ENCODE measurements at places on chromosomes 3 and 15.

GRCh38 chr15:88605189-88606069 lies 15.7 kb upstream of the AEN start:
- H3K27me3 ChIP-seq, result peaks cover 21% of the 10 kb centered on the region
- no peak overlapping the region for H3K27ac ChIP-seq

DNA sequence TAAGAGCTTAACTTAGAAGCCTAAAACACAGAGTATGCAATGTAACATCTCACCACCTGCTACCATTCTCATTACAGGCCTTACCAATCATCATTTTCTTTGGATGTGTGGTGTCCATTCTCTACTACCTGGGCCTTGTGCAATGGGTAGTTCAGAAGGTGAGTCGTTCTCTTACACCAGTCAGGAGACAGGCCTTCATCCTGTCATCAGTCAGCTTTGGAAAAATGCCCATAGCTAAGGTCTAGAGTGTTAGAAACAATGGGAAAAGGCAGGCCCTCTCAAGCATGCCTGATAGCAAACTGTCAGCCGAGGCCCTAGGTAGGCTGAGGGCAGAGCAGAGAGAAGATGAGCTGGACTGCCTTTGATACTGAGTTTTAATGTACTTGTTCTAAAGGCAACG lies 13.5 kb downstream of the SLC28A2 start:
- DNase-seq, result no peak
- no peak overlapping the region for H3K4me3 ChIP-seq
- H3K27me3 ChIP-seq, result no peaks in the 10 kb centered on the region
- H3K36me3 ChIP-seq, result no peaks in the 10 kb centered on the region

- H3K4me3 ChIP-seq, result no peak overlapping the region
- H3K36me3 ChIP-seq, result peaks cover 13% of the 10 kb centered on the region
- H3K27me3 ChIP-seq, result no peaks in the 10 kb centered on the region
- no peak for DNase-seq
- H3K27ac ChIP-seq, result no peak overlapping the region
Observed at GRCh38 chr3:45604596-45604995, 10.0 kb downstream of the LIMD1 start.

GRCh38 chr3:122021811-122022401 lies at the start of gene ILDR1:
ILDR1 (minus strand) TSS chr3:122022247; CDS start chr3:122022077, 170 bp downstream.
- H3K36me3 ChIP-seq, result no peaks in the 10 kb centered on the region
- H3K4me3 ChIP-seq, result no peak within 1 kb of the TSS
- H3K27ac ChIP-seq, result no peak within 1 kb of the TSS

DNA sequence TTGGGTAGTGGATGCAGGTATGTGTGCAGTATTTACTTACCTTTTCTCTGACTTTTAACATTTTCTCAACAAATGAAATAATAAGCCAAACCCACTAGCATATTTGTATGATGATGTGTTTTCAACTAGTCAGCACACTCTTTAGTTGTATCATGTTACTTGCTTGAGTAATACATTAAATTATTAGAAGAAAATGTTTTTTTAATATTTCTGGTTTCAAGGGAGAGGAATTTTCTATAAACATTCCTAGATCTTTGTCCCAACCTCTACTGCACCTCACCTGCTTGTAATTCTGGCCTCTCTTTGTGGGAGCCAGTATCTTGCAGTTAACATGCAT lies 161.8 kb upstream of the CBLB start:
- no peak for DNase-seq
- peaks cover 18% of the 10 kb centered on the region for H3K4me1 ChIP-seq
- peaks cover 2% of the 10 kb centered on the region for H3K27me3 ChIP-seq
- H3K27ac ChIP-seq, result no peak overlapping the region

DNA sequence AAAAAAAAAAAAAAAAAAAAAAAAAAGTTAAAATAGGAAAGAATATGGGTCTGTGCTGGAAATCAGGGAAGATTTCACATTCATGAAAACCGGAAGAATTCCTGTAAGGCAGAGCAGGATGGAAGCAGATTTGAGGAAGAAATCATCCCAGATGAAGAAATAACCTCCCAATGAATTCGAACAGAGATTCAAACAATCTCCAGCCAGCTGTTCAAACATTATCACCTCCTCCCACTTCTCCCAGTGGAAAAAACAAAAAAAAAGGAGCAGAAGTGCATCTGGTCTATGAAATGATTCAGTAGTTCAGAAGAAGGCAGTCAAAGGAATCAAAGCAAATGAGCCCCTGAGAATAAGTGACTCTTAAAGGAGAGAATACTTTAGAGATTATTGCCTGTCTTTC lies 33.1 kb downstream of the CP start:
- H3K4me3 ChIP-seq, result no peak overlapping the region
- DNase-seq, result no peak
- no peaks in the 10 kb centered on the region for H3K27me3 ChIP-seq
- H3K36me3 ChIP-seq, result no peaks in the 10 kb centered on the region
- H3K27ac ChIP-seq, result no peak overlapping the region
- H3K4me1 ChIP-seq, result no peaks in the 10 kb centered on the region

DNA sequence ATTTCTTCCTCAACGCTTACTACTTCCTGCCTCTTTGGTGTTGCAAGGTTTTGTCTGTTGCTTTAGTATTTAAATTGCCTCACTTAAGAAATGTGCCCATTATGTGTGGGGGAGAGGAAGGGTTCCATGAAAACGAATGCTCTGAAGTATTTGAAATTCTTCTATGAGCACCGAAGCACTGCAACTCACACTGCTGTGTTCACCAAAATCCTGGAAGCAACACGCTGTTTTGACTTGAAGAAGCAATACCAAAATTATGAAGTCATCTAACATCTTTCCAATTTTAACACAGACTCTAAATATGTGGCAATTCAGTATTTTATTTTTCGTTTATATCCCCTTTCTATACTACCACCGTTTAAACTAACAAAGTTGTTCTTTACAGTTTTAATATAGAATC lies 101.5 kb downstream of the RBMS3 start:
- no peaks in the 10 kb centered on the region for H3K4me1 ChIP-seq
- no peak overlapping the region for H3K4me3 ChIP-seq
- no peak overlapping the region for H3K27ac ChIP-seq
- no peak for DNase-seq

GRCh38 chr15:64930778-64931371 lies 19.2 kb downstream of the ANKDD1A start:
- H3K4me3 ChIP-seq, result no peak overlapping the region
- H3K27me3 ChIP-seq, result no peaks in the 10 kb centered on the region
- no peak overlapping the region for H3K27ac ChIP-seq
- peaks cover 10% of the 10 kb centered on the region for H3K4me1 ChIP-seq
- peaks cover 15% of the 10 kb centered on the region for H3K36me3 ChIP-seq
- DNase-seq, result no peak

- no peak for DNase-seq
- no peak overlapping the region for H3K4me3 ChIP-seq
- H3K27ac ChIP-seq, result no peak overlapping the region
- peaks cover 2% of the 10 kb centered on the region for H3K27me3 ChIP-seq
- H3K4me1 ChIP-seq, result no peaks in the 10 kb centered on the region
Observed at GRCh38 chr3:131324923-131325322, 56.7 kb upstream of the NUDT16 start.

DNA sequence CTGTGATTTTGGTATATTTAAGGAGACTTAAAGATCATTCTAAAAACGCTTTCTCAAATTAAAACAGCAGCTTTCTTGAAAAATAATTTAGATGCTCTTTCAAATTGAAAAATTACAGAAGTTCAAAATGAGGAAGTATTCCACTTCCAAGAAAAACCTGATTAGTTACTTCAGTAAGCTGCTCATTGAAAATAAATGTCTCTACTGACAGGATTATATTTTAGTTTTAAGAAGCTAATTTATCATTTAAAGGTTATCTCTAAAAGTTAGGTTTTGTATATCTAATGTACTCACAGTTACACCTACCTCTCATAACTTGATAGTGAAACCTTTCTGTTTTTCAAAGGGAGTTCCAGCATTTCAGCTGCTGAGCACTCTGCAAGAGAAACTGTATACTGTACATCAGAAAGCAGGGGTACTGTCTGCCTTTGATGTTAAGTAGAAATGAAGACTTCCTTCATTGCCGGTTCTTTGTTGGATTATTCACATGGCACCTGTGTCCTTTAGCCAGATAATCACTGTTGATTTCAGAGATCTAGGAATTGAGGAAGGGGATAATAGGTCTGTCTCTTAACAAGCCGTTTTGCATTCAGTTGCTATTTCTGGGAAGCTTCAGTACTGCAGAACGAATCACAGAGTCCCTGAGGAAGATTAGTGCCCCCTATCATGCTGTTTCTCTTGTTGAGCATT lies 161.6 kb downstream of the TCF12 start:
- no peak for DNase-seq
- H3K27ac ChIP-seq, result no peak overlapping the region
- peaks cover 29% of the 10 kb centered on the region for H3K4me1 ChIP-seq
- no peak overlapping the region for H3K4me3 ChIP-seq

DNA sequence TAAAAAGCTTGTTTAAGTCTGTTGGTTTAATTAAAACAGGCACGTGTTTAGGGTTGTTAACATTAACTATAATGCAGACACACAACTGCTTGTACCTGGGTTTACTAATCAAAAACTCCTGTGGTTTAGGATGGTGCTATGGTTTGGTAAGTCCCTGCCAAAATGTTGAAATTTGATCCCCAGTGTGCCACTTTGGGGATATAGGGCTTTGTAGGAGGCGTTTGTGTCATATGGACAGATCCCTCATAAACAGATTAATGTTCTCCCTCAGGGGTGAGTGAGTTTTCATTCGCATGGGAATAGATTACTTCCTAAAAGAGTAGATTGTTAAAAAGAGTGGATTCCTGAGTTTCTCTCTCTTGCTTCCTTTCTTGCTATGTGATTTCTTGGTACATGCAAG lies 18.7 kb upstream of the GK5 start:
- H3K4me3 ChIP-seq, result no peak overlapping the region
- no peak for DNase-seq
- H3K27me3 ChIP-seq, result peaks cover 1% of the 10 kb centered on the region
- H3K36me3 ChIP-seq, result peaks cover 12% of the 10 kb centered on the region

GRCh38 chr3:111547631-111548030 lies 5.6 kb downstream of the CD96 start:
- H3K4me1 ChIP-seq, result no peaks in the 10 kb centered on the region
- H3K36me3 ChIP-seq, result peaks cover 14% of the 10 kb centered on the region
- H3K27ac ChIP-seq, result no peak overlapping the region
- peak; percentile 47 for DNase-seq
- no peak overlapping the region for H3K4me3 ChIP-seq

GRCh38 chr15:36590838-36591237 lies 11.4 kb downstream of the CDIN1 start:
- no peaks in the 10 kb centered on the region for H3K36me3 ChIP-seq
- no peaks in the 10 kb centered on the region for H3K27me3 ChIP-seq
- H3K4me3 ChIP-seq, result peak overlapping the region; percentile 3
- H3K4me1 ChIP-seq, result peaks cover 36% of the 10 kb centered on the region
- no peak overlapping the region for H3K27ac ChIP-seq
- DNase-seq, result no peak

DNA sequence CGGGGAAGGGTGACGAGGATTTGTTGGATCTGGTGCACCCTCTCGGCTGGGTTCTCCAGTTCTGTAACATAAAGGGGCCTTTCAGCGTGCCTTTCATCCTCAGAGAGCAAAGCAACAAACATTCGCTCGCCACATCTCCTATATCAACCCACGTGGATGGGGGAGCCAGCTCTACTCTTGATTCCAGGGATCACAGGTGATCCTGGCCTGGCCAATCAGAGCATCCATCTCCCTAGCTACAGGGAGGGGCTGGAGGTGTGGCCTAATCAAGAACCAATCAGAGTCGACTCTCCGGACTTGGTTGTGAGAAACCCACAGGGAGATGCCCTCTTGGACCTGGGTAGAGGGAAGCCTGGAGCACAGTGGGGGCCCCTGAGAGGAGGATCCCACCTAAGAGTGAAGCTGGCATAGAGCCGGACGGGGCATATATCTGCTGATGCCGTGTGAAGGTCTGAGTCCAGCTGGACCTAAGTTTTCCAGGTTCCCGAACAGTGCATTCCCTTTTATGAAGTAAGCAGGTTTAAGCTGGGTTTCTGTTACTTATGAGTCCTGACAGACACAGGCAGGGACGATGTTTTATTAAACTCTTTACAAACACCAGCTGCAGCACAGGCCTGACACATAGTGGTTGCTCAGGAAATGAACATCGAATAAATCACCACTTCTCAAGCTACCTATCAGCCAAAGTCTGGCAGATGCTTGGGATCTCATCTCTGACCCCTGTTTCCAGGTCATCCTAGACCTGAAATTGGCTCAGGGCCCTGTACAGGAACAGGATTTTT lies 50.7 kb upstream of the RAD18 start:
- H3K36me3 ChIP-seq, result no peaks in the 10 kb centered on the region
- DNase-seq, result no peak
- H3K27me3 ChIP-seq, result peaks cover 5% of the 10 kb centered on the region
- no peak overlapping the region for H3K4me3 ChIP-seq

- no peak overlapping the region for H3K4me3 ChIP-seq
- no peaks in the 10 kb centered on the region for H3K27me3 ChIP-seq
- no peaks in the 10 kb centered on the region for H3K4me1 ChIP-seq
- H3K36me3 ChIP-seq, result peaks cover 9% of the 10 kb centered on the region
- no peak overlapping the region for H3K27ac ChIP-seq
Observed at GRCh38 chr3:171640520-171641412, 169.5 kb downstream of the PLD1 start.

- no peak overlapping the region for H3K4me3 ChIP-seq
- H3K27me3 ChIP-seq, result no peaks in the 10 kb centered on the region
- no peak overlapping the region for H3K27ac ChIP-seq
Observed at GRCh38 chr3:174122411-174122810, 724.9 kb downstream of the NLGN1 start.

GRCh38 chr3:111784001-111784400 lies 75.1 kb upstream of the PHLDB2 start:
- no peak overlapping the region for H3K27ac ChIP-seq
- no peaks in the 10 kb centered on the region for H3K27me3 ChIP-seq
- no peak for DNase-seq

DNA sequence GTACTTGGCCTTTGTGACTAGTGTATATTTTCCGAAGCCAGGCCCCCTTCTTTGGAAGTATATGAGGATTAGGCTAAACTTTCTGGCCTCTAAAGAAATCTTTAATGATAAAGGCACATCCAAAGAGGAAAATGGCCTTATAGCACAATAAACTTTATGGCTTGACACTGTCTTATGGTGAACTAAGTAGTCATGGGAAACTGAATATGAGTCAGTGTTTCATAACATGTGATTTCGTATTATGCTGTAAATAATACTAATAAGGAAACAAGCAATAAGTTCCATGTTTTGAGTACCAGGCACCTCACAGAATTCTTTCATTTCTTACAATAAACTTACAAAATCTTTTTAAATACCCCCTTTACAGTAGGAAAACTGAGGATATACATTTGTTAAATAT lies 8.2 kb downstream of the ZPLD1 start:
- H3K4me3 ChIP-seq, result no peak overlapping the region
- no peak overlapping the region for H3K27ac ChIP-seq
- H3K36me3 ChIP-seq, result no peaks in the 10 kb centered on the region

- peaks cover 3% of the 10 kb centered on the region for H3K27me3 ChIP-seq
- no peak overlapping the region for H3K27ac ChIP-seq
- no peak overlapping the region for H3K4me3 ChIP-seq
- peaks cover 4% of the 10 kb centered on the region for H3K4me1 ChIP-seq
Observed at GRCh38 chr3:127077505-127078064, 94.7 kb downstream of the PLXNA1 start.

DNA sequence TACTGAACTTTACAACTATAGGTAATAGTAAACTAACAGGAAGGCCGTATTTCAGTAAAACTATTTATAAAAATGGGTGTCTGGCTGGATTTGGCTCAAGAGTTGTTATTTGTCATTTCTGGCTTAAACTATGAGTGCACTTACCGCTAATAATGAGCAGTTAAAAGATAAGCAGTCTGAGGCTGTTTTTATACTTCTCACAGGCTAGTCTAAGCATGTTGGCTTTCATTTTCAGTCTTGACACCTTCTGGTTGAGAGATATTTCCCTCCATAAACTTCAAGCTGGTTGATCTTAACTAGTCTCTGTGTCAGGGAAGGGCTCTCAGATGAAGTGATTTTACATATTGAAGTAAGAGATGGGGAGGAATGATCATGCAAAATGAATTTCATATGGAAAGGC lies 96.1 kb downstream of the RSRC1 start:
- no peak for DNase-seq
- H3K27me3 ChIP-seq, result no peaks in the 10 kb centered on the region
- H3K27ac ChIP-seq, result no peak overlapping the region
- H3K4me3 ChIP-seq, result no peak overlapping the region
